ENCODE measurements at places on chromosomes 3 and 15.

- DNase-seq: no peak
Observed at GRCh38 chr3:173825730-173826129, 428.2 kb downstream of the NLGN1 start.

GRCh38 chr15:83657549-83657948 is 3.6 kb downstream of the ADAMTSL3 start:
- no peak for DNase-seq

DNA sequence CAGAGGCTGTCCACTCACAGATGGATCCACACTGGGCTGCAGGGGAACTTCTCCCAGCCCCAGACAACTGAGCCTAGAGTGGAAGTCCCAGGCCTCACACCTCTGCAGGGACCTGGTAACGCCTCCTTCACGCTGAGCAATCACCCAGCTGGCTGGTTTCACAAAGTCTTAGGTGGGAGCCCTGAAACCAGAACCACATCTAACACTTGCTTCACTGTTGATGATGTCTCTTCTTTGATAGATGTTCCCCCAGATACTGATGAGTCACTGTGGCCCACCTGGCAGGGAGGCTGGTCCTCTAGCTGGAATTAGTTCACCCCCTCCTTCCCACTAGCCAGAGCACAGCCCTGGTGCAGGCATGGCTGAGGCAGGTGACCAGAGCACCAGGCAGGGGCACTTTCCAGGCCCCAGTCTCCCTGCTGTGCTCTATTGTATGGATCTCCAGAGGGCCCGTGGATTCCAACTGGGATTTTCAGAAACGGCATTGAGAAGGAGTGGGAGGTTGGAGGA is 33.5 kb downstream of the MYL3 start:
- peak; percentile 16 for DNase-seq

DNA sequence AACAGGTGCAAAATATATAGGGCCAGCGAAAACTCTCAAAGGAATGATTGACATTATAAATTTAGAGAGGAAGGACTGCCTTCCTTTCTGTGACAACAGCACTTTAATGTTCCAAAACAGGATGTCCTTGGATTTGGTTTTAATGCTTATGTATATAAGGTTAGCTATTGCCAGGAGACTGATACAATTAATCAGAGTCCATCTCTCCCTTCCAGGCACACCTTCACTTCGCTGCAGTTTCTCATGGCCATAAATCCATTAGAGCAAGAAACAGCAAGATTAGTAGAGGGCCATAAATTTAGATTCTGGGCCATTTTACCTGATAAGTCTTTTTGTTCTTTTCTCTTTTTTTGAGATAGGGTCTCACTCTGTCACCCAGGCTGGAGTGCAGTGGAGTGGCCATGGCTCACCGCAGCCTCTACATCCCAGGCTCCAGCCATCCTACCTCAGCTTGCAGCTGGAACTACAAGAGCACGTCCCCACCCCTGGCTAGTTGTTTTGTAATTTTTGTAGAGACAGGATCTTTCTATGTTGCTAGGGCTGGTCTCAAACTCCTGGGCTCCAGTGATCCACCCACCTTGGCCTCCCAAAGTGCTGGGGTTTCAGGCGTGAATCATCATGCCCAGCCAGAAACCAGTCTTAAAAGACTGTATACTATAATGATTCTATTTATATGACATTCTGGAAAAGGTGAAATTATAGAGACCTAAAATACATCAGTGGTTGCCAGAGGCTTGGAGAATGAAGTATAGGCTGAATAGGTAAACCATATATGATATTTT is 15.7 kb upstream of the TFRC start:
- no peak for DNase-seq
